ENCODE measurements at places on chromosomes 1 and 21. TPM values are rescaled to one million over a fixed set of nuclear protein-coding genes. Genes with fewer than 3 reads are reported as not detected.

Gene FCGR1A
- not detected for total RNA-seq

Gene DVL1
- 65.0 TPM for total RNA-seq

Gene PLA2G2F
- not detected for total RNA-seq

Gene SRGAP2
- total RNA-seq, result 82.3 TPM

Gene LRRC53
- not detected for total RNA-seq

Gene COL18A1
- 239 TPM for total RNA-seq

Gene RAP1A
- 25.8 TPM for total RNA-seq

Gene BRDT
- not detected for total RNA-seq

Gene SERPINC1
- total RNA-seq, result not detected

Gene WLS
- 95.2 TPM for total RNA-seq

Gene S100A7A
- total RNA-seq, result not detected

Gene LCA5L
- total RNA-seq, result 3.0 TPM

Gene CFAP107
- total RNA-seq, result not detected

Data from smooth muscle cell of the umbilical artery (primary cell).